Neural progenitor cell (in vitro differentiated cells): ENCODE measurements at places on chromosomes 16 and 17. TPM values are rescaled to one million over a fixed set of nuclear protein-coding genes. Genes with fewer than 3 reads are reported as not detected.

GRCh38 chr17:77817953-77818352 lies 140.6 kb upstream of the TNRC6C start:
- DNase-seq = peak; percentile 59

- no peak for DNase-seq
Observed at GRCh38 chr17:49361129-49361901, 735 bp downstream of the ZNF652 start.

- DNase-seq = no peak
Observed at GRCh38 chr16:67936880-67937605, 393 bp upstream of the PSMB10 start.

GRCh38 chr16:50096791-50097190 lies 31.0 kb downstream of the HEATR3 start:
- no peak for DNase-seq

DNA sequence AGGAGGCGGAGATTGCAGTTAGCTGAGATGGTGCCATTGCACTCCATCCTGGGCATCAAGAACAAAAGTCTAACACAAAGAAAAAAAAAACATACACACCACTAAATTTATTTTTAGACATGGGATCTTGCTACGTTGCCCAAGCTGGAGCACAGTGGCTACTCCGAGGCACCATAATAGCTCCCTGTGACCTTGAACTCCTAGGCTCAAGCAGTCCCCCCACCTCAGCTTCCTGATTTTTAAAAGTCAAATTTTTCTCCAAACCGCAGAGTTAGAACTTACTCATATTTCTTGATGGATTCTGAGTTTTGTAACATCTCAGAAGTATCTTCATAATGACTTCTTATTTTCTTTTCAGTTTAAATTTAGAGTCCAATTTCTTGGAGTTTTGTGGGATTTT lies 3.4 kb downstream of the CMTM4 start:
- DNase-seq = no peak

DNA sequence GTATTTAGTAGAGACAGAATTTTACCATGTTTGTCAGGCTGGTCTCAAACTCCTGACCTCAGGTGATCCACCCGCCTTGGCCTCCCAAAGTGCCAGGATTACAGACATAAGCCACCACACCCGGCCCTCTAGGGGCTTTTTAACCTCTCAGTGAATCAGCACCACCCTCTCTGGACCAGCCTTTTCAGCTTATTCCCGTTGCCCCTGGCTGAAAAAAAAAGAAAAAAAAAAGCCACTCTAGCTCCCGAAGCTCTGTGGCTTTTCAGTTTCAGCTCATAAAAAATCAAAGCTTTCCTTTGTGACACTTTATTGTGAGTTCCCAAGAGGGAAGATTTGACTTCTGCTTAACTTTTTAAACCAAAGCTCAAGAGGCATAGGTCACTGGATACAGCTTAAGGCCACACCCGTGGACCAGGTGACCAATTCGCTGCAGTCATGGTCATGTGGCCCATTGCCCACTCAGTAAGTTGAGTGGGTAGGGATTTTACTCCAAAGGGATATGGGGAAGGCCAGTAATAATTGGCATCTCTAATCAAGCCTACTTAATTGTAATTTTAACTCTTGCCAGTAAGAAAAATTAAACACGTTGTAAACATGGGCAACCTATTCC lies 46.6 kb upstream of the MED13 start:
- DNase-seq = no peak

GRCh38 chr17:29283496-29283895 lies 10.5 kb downstream of the NUFIP2 start:
- no peak for DNase-seq

DNA sequence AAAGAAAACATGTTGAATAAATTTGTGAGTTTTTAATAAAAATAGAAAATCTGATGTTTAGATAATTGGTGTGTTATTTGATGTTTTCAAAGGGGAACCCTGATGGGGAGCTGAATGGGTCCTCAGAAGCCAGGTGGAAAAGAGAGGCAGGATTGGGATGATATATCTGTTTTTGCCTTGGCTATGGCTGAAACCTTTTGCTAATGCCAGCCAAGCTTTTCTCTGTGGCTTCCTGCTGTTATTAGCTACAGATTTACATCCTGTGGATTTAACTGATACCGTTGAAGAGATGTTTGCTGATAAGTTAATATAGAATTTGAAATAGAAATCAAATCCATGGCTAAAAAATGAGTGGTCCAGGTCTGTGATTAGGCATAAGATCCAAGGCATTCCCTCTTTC lies 4.2 kb upstream of the AATF start:
- DNase-seq = no peak

DNA sequence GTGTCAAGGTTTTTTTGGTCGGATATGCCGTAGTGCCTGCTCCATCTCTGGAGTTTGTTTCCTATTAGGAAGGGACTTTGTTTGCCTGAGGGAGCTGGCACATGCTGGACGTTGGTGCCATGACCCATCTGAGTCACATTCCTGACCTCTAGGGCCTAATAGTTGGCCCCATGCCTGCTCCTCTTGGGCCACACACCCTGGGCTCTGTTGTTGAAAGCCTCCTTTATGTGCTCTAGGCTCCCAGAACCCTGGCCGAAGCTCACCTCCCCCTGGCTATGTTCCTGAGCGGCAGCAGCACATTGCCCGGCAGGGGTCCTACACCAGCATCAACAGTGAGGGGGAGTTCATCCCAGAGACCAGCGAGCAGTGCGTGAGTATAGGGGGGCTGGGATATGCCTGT lies 18.4 kb downstream of the LIMD2 start:
- no peak for DNase-seq

DNA sequence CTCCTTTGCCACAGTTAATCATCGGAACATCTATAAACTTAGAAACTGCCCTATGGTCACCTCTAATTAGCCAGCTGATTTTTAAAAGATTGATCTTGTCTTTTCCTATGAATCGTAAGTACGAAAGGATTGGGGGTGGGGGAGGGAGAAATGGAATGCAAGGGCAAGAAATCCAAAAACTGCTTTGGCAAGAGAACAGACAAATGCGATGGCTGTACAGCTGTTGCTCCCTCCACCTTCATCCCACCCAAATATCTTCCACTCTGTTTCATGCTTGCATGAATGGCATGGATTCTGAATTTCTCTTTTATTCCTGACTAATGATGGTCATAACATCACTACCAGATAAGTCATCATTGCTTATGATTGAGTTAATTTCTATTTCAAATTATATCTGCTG lies 165.7 kb downstream of the STX8 start:
- no peak for DNase-seq

- no peak for DNase-seq
Observed at GRCh38 chr17:2259769-2260536, 43.6 kb downstream of the SMG6 start.

GRCh38 chr16:49307176-49307575 lies 25.5 kb upstream of the CBLN1 start:
- DNase-seq = no peak

GRCh38 chr17:9893411-9894012 lies 11.6 kb downstream of the RCVRN start:
- DNase-seq = no peak

DNA sequence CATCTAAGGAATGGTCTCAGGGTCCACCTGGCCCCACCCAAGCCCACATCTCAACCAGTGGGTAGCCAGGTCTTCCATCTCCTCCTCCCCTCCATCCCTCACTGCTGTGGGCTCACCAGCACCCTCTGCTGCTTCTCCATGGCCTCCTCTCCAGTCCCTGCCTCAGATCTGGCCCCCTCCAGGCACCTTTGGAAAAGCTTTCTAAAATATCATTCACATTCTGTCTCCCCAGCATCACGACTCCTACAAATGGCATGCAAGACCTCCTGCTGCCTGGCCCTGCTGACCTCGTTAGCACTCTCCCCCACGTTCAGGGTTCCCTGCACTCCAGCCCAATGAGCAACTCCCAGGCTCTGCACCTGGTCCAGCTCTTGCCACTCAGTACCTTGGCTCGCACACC lies 13.7 kb downstream of the GLP2R start:
- DNase-seq = no peak

- DNase-seq = peak; percentile 70
Observed at GRCh38 chr16:11100239-11100750, 155.7 kb downstream of the SOCS1 start.

DNA sequence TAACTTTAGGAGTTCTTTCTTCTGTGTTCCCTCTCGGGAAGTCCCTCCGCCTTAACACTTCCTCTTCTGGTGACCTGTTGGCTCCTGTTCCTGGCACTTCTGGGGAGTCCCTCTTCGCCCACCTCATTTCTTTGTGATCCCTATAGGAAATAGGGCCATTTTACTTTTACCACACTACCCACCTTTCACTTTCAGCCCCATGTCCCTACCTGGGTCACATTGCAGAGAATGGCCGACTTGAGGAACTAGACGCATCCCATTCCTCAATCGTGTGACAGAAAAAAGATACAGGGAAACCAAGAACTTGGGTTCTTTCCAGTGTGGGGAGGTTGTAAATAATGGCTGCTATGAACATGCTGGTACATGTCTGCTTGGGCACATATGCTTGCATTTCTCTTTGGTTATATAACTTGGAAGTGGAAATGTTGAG lies 6.6 kb downstream of the IL21R start:
- no peak for DNase-seq

Gene KRT31
- total RNA-seq = not detected in 2 replicates

Gene NPIPA8
- not detected in 2 replicates for total RNA-seq
